Activated CD4-positive, alpha-beta T cell treated with anti-CD3 and anti-CD28 coated beads, Interleukin-2, amount 10 ng/mL, durations not matched to agents 24 days and 14 days (primary cell): ENCODE measurements at places on chromosomes 5 and 9. TPM values are rescaled to one million over a fixed set of nuclear protein-coding genes. Genes with fewer than 3 reads are reported as not detected.

GARIN3 gene
- total RNA-seq = 0.19 and 0.36 TPM in 2 replicates

C6 gene
- total RNA-seq = not detected in 2 replicates

ZFP2 gene
- 0.33 TPM in 1 of 2 replicates, not detected in the other for total RNA-seq

PRLR gene
- total RNA-seq = not detected in 2 replicates

TBC1D2 gene
- total RNA-seq = 1.6 and 1.8 TPM in 2 replicates

NR5A1 gene
- total RNA-seq = not detected in 2 replicates

ADAMTS13 gene
- 1.3 and 1.5 TPM in 2 replicates for total RNA-seq
